ENCODE measurements at places on chromosomes 5 and 9.
A peak's percentile ranks its signal among the peaks of the same experiment; 100 is the strongest.

DNA sequence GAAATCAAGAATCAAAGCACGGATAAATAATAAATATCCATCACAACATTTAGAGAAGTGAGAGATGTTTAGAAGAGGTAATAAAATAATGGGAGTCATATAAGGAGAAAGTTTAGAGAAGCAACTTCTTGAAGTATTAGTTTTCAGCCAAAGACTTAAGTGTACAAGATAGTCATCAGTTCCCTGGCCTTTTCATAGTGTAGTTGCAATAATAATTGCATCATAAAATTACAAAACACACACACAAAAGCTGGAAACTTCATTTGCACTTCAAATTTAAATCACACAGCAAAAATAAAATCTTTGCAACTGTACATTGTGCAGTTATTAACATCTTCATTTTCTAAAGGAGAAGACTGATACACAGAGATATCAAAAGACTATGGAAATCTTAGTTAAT is 319.1 kb upstream of the RGMB start:
- no peak for DNase-seq

DNA sequence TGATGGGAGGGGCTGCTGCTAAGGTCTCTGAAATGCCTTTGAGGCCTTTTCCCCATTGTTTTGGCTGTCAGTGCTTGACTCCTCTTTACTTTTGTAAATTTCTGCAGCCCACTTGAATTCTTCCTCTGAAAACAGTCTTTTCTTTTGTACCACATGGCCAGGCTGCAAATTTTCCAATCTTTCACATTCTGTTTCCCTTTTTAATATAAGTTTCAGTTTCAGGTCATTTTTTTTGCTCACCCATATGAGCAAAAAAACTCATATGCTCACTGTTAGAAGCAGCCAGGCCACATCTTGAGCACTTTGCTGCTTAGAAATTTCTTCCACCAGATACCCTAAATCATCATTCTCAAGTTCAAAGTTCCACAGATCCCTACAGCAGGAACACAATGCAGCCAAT is 234.6 kb upstream of the ADRA1B start:
- DNase-seq, result no peak

DNA sequence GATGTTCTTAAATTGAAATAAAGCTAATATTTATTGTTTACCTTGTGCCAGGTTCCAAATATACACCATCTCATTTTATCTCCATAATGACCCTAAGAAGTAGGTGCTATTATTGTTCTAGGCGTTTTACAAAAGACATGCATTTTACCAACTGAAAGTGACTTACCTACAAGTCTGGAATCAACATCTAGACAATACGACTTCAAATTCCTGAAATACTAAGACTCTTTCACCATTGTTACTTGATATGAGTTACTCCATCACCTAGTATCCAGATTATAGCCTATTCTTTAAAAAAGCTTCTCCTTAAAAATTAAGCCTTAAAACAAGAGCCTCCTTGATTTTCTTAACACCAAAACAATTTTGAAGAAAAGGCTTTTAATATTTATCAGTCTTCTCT is 13.3 kb downstream of the HACD4 start:
- no peak for DNase-seq

GRCh38 chr9:112072721-112073638 is 102.1 kb downstream of the SUSD1 start:
- DNase-seq, result no peak

- no peak for DNase-seq
These were observed 500 bp downstream of the URM1 start for GRCh38 chr9:128371630-128372117.

- no peak for DNase-seq
These were observed 22.3 kb upstream of the SNAPC3 start for GRCh38 chr9:15400281-15400941.

DNA sequence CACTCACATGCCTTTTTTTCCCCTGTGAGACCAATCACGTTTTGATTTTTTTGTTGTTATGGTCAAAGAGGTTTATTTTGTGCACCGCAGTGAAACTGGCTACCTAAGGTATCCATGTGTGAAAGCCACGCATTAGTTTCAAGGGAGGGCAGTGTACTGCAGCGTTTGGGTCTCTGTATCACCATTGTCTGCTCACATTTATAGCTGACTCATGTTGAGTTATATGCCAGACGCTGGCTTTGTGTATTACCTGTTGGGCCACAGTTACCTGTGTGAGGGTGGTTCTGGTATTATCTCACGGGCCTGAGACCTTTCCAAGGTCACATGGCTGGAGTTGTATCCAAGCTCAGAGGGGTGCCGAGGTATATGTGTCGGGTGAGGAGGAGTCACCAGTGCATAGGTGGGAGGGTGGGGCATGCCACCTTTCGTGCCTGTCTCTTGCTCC is 75.8 kb downstream of the ARHGAP26 start:
- DNase-seq, result no peak

- peak; percentile 84 for DNase-seq
These were observed at the start of gene TARS1 for GRCh38 chr5:33440482-33441240. Gene TARS1 (plus strand): TSS chr5:33440965. CDS start chr5:33441087, 122 bp downstream.

DNA sequence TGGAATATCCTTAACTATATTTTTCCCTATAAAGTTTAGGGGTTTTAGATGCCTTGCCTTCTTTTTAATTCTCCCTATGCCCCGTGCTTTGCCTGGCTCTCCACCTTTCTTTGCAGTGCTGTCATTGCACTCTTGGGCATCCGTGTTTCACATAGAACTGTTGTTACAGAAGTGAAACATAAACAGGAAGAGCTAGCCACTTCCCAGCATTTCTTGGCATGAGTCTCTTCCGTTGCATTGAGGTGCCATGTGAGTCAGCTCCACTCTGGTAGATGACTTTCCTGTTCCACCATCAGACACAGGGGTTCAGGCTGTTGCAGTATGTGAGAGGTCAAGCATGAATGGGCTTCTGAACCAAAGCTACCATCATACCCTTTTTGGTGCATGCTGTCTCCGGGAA is 73.4 kb downstream of the ANGPTL2 start:
- DNase-seq, result no peak

GRCh38 chr9:75226403-75227139 is 138.3 kb downstream of the OSTF1 start:
- DNase-seq, result no peak

DNA sequence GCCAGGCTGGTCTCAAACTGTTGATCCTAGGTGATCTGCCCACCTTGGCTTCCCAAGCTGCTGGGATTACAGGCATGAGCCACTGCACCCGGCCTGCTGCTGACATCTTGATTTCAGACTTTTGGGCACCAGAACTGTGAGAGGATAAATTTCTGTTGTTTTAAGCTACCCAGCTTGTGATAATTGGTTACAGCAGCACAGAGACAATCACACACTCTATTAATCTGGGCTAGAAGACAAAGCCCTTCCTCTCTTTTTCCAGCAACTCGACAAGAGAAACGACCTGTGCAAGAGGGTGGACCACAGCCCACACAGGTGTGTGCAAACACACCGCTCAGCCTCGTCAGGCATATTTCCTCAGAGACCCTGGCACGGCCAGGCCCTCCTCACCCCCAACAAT is 4.5 kb downstream of the ANKRD55 start:
- DNase-seq, result no peak

DNA sequence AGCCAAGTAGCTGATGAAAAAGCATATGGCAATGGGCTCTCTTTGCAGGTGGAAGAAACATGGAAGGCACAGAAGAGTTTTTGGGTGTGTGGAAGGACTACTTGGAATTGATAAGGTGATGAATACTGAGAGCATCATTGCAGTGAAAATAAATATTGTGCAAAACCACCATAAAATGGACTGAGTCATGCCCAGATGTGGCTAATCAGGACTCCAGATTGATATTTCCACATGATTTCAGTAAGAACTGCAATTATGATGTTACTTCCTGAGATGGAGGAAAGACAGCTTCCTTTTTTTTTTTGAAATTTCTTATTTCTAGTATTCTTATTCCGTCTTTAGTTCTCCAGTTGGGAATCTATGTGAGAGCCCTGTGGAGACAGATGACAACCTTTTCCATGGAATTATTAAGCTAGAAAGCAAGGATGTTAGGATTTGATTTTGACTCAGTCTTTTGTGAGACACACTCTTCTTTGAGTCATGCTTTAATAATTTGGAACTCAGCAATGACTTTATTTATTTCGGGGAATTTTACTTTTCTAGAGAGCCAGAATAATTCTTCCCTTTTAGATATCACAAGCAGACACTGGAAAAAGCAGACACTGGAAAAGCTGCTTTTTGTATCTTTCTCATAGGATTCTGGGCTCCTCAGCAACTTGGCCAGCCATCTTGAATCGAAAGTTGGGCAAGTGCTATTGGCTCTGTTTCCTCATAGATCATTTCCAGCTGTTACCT is 94.2 kb upstream of the VCAN start:
- no peak for DNase-seq

- DNase-seq, result no peak
These were observed 170.2 kb downstream of the HSPA4 start for GRCh38 chr5:133222040-133222439.

- DNase-seq, result no peak
These were observed at the start of gene PCDHA11 for GRCh38 chr5:140868721-140869554. Gene PCDHA11 (plus strand): TSS chr5:140868957. CDS start chr5:140869104, 147 bp downstream.

DNA sequence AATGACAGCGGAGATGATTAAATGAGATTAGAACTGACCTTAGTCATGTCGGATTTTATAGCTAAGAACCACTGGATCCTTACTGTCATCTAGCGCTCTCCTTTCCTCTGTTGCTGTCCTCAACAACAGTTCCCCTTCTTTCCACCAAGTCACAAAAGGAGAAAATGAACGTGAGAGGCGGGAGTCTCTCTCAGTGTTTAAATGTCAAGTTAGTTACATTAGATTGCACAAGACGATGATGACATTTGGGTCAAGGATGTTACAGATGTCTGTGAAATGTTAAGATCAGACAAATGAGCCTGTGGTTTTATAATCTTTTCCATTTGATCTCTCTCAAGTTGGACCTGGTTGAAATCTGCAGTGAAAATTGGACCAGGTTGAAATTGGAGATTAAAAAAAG is 53.5 kb downstream of the FBXO38 start:
- no peak for DNase-seq

DNA sequence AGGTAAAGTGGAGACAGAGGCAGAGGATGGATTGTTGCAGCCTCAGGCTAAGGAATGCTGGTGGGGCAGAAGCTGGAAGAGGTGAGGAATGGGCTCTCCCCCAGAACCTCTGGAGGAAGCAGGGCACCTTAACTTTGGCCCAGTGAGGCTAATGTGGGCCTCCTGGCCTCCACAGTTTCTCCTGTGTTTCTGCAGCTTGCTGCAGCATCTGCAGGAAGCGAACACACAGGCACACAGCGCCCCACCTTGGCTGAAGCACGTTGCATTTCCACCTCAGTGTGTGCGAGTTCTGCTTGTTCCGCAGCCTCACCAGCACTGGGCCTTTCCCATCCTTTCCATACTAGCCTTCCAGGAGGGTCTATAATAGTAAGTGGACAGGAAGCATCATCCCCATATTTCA is 27.2 kb upstream of the ASS1 start:
- DNase-seq, result no peak

DNA sequence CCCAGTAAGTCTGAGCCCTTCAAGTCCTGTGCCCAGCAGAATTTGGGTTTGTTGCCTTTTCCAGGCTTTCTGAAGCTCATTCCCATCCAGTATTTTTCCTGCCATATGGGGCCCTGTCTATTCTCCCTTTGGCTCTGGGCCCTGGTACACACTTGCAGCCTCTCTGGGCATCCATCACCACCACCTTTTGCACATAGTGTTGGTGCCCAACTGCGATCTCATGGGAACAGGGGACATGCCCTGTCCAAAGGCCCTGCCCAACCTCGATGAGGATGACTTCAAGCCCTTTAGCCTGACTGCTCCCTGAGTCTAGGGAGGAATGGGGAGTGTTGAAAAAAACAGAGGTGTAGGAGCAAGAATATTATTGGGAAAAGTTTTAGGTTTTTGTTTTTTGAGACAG is 11.5 kb downstream of the RGS3 start:
- DNase-seq, result no peak

DNA sequence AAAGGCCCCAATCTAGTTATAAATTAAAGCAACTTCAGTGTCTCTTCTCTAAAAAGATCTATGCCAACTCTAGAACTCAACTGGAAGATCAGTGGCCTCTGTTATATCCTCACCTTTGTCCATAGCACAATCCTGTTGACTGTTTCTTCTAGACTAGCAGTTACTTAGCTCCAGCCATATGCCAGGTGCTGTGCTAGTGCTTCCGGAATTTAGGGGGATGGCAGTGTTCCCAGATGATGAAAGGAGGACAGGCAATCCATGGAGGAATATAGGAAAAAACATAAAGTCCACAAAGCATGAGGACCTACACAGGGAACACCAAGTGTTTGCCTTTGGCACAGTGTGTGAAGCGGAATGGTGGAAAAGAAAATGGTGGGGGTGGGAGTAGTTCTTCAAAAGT is 214.3 kb downstream of the MAPKAP1 start:
- no peak for DNase-seq

- no peak for DNase-seq
These were observed 316.6 kb downstream of the AGTPBP1 start for GRCh38 chr9:85425153-85425611.

DNA sequence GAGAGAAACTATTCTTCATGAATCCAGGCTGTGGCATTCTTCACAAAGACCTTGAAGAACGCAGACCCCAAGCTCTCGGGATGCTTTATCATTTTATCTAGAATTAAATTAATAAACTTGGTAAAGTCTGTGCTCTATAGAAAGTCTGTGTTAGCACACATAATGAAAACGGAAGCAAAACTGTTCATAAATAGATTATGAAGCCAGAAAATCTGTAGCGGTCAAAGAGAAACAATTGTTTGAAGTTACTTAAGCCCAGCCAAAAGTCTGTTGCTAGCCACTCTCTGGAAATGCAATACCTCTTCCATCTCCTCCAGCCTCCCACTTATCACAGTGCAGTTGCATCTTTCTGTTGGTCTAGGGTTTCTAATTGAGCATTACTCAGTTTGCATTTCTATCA is 375.9 kb downstream of the KIF4B start:
- no peak for DNase-seq

GRCh38 chr5:159901772-159902171 is 14.5 kb upstream of the ADRA1B start:
- DNase-seq, result no peak

GRCh38 chr5:179439181-179439985 is 94.1 kb upstream of the ADAMTS2 start:
- DNase-seq, result no peak

DNA sequence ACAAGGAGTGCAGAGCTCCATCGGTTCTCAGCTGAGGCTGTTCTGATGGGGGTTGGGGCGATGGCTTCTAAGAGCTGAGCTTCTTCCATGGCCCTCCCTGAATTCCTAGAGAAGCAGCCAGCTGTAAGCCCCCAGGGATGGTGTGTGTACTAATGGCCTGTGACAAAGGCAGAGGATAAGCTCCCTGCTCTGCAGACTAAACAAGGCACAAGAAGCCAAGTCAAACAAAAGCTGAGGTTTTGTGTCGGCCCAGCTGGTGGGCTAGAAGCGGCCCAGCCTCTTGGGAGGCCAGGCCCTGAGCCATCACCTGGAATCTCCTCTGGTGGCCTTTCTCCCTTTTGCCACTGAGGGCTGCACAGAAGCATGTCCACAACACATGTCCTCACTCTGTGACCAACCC is 75.0 kb upstream of the XPA start:
- DNase-seq, result no peak

Measured in T-helper 17 cell (primary cell).